Cortex of kidney (tissue), 1 donor: ENCODE measurements at places on chromosomes 4 and X.

GRCh38 chr4:138831948-138832347 lies 183.6 kb upstream of the NOCT start:
- no peak for DNase-seq

- DNase-seq = no peak
These were observed 24.2 kb upstream of the GDPD2 start for GRCh38 chrX:70398899-70399298.

- no peak for DNase-seq
These were observed 41.1 kb upstream of the HPGD start for GRCh38 chr4:174563399-174563798.

- DNase-seq = no peak
These were observed 6.8 kb downstream of the AKAP17A start for GRCh38 chrX:1598021-1598875.

DNA sequence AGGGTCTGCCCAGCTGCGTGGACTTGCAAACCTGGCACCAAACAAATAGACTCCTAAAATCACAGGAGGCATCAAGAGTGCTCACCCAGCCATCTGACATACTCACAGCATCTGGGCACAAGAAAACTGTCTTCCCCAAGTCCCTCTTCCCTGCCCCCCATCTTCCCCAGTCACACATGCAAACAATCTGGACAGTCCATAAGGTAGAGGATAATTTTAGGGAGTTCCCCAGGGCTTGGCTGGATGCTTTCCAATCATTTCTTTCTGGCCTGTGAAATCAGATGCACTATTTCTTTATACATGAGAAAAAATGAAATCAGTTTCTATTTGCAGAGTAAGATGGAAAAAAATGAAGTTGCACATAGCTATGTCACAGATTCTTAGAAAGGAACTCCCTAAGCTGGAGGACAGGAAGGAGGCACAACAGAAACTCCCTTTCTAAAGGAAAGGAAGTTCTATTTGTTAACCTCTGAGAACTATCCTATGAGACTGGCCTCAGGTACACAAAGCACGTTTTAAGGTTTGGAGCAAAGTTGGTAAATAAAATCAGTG lies 342.3 kb downstream of the HNRNPD start:
- DNase-seq = no peak

GRCh38 chrX:94121799-94122198 lies 447.8 kb downstream of the FAM133A start:
- no peak for DNase-seq

- no peak for DNase-seq
These were observed 94.0 kb upstream of the ATP8A1 start for GRCh38 chr4:42750856-42751255.

GRCh38 chr4:7759216-7759615 lies 180.4 kb downstream of the AFAP1 start:
- DNase-seq = no peak

- DNase-seq = no peak
These were observed 231.5 kb downstream of the SLC7A11 start for GRCh38 chr4:138010639-138011038.

DNA sequence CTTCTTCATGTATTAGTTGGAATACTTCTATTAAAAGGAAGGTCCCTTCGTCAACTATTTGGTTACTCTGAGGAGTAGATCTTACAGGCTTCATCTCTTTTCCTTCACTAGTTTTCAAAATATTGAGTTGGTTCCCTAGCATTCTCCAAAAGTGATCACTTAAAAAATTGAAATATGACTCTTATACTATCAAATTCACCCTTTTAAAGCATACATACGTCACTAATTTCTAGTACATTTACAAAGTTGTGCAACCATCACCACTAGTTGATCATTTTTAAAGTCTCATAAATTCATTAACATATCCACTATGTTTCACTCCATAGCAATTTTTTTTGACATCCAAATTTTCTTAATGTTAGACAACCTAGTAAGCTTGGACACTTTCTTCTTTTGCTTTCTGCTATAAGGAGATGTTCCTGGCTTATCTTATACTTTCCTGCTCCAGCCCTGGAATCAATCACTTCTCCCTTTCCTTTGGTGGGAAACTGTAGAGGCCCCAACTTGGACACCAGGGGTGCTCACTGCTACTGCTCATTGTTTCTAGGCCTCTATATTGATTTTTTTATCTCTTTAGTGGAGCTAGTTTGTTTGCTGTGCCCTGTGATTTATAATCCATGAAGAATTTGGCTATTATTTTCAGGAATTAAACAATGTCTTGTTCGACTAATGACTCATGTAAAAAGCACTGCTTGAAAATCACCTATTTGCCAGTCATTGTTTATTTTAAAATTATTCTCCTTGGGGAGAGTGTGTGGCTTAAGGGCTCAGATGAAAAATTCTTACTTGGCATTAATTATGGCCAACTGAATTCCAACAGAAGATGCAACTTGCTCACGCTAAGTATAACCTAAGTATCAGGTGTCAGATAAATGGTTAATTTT lies 4.0 kb upstream of the ZFX start:
- no peak for DNase-seq

DNA sequence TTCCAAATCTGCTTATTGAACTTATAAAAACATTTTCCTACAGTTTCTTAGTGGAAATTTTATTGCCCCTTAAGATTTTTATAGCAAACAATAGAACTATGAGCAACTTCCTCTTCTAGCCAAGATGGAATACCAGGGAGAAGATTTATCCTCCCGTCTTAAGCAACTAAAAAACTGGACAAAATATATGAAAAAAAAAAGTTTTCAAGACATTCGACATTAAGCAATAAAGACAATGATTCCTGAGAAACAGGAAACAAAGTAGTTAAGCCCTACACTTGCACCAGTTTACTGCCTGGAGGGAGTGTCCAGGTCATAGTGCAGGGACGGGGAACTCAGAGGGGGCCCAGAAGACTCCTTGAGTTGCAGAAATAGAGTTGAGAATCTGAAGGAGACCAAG lies 516.1 kb upstream of the DIPK2B start:
- no peak for DNase-seq

DNA sequence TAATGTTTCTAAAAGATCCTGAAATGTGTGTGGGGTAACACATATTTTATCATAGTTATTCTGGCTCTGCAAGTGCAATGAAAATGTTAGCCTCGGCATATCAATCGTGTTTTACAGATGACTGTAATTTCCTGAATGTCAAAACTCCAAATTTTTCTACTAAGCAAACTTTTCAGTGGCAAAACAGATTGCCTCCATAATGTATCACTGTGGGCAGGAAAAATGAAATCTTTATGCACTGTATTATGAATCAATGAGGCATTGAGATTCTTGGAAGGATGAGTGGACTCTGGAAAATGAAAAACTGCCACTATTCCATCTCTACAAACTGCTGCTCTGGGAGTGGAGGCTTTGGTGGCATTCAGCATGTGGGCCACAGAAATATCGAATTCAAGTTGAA lies 160.1 kb upstream of the MBNL3 start:
- DNase-seq = no peak

GRCh38 chr4:16250661-16251365 lies 24.5 kb upstream of the TAPT1 start:
- no peak for DNase-seq

GRCh38 chrX:34656842-34657725 lies at the start of gene TMEM47:
Gene TMEM47, minus strand, starts transcription at chrX:34657285. Its CDS starts 256 bp downstream, at chrX:34657029.
- DNase-seq = no peak

- no peak for DNase-seq
These were observed 44.5 kb downstream of the SCFD2 start for GRCh38 chr4:53321151-53321983.

- DNase-seq = no peak
These were observed 38.7 kb upstream of the IRAK1 start for GRCh38 chrX:154058214-154058997.

GRCh38 chrX:123088331-123088730 lies 95.7 kb upstream of the GRIA3 start:
- no peak for DNase-seq

GRCh38 chrX:152480269-152481212 lies 29.4 kb upstream of the GABRA3 start:
- no peak for DNase-seq

- no peak for DNase-seq
These were observed 17.7 kb downstream of the UPRT start for GRCh38 chrX:75291611-75292010.
